ENCODE measurements at places on chromosomes 4 and X.

GRCh38 chrX:121010218-121010617 is 24.7 kb upstream of the CT47A1 start:
- DNase-seq = no peak

GRCh38 chr4:7417639-7418038 is 17.1 kb downstream of the PSAPL1 start:
- no peak for DNase-seq

GRCh38 chrX:140065961-140066662 is 100.8 kb upstream of the CXorf66 start:
- no peak for DNase-seq

DNA sequence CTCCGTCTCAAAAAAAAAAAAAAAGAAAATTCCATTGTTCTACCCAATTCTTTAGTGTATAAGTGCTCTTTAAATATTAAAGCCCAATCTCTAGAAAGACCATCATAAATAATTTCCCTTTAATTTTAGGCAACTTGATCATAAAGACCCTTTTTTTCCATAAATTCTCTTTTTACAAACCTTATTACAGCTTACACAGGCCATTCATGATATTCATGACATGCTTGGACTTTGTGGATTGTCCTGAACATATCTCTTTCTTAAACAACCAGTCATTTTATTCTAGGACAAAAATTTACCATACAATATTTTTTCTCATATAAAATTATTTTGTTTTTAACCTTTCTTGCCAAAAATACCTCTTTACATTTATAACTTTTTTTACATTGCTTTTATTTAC is 30.5 kb downstream of the TLR8 start:
- DNase-seq = no peak

GRCh38 chr4:10072420-10073017 is 44.1 kb downstream of the WDR1 start:
- DNase-seq = no peak

DNA sequence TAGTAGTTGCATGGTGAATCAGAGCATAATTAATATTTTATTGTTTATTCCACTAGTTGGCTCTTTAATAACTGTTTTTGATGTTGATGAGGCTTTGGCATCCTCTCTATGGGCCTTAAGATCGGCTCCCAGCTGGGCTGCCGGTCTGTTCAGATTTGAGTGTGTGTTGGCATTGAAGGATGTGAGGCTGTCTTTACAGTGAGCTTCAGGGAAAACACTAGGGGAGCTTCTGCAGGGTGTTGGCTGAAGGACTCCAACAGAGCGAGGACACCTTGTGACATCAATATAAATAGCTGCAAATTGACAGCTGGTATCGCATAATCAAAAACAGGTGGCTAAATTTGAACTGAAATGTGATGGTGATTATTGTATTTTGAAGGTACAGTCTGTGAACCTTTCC is 322.0 kb downstream of the FSTL5 start:
- DNase-seq = no peak

DNA sequence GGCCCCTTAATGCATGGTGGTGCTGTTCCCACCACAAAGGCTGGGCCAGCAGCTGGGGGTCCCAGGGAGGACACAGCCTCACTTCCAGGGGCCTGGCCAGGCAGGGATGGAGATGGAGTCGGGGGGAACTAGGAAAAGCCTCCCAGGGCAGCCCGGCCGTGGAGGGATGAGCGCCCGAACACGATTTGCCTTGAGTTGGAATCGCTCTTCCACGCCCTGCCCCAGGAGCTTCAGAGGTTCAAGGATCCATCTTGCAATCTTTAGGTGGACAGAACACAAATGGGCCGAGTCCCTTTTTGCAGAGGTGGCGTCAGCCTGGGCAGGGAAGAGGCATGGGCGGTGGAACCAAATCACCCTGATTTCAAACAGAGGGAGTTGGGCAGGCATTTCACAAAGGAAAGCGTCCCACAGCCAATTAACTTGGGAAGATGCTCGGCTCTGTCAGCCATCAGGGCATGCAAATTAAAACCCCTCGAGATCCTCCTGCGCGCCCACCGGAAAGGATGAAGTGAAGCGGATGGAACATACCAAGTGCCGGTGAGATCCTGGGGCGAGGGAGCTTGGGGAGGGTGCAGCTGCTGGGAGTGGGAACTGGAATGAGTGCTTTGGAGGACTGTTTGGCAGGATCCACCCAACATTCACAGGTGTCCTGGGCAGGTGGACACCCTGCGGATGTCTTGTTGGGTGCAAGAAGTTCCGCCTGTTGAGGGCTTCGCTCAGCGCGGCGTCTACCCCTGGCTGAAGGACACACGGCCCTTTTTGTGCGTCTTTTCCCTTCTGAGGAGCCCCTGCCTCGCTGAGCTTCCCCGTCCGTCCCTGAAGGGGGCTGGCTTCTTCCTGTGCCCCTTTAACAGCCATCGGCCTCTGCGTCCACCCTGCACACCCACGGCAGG is 75.7 kb downstream of the HTRA3 start:
- DNase-seq = no peak

DNA sequence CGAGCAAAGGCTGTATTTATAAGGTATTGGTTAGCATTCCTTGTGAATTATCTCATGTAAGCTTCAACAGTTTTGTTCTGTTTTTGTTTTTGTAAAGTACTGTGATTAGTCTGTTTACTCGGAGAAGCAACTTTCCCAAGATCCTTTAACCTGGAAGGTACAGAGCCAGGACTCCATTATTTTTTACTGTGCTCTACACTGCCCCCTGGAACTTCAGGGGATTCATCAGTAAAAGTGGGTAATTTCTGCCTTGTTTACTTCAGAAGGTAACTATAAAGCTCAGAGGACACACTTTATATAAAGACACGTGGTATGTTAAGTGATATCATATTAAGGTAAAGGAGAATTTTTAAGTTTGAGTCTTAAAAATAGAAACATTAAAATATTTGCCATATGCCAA is 124.9 kb downstream of the IQCM start:
- DNase-seq = no peak

- no peak for DNase-seq
Measured at GRCh38 chr4:126799416-126799815, 833.3 kb upstream of the INTU start.

GRCh38 chr4:80301884-80302283 is 33.6 kb upstream of the CFAP299 start:
- DNase-seq = no peak

- no peak for DNase-seq
Measured at GRCh38 chr4:175407926-175408325, 404.1 kb downstream of the GPM6A start.

DNA sequence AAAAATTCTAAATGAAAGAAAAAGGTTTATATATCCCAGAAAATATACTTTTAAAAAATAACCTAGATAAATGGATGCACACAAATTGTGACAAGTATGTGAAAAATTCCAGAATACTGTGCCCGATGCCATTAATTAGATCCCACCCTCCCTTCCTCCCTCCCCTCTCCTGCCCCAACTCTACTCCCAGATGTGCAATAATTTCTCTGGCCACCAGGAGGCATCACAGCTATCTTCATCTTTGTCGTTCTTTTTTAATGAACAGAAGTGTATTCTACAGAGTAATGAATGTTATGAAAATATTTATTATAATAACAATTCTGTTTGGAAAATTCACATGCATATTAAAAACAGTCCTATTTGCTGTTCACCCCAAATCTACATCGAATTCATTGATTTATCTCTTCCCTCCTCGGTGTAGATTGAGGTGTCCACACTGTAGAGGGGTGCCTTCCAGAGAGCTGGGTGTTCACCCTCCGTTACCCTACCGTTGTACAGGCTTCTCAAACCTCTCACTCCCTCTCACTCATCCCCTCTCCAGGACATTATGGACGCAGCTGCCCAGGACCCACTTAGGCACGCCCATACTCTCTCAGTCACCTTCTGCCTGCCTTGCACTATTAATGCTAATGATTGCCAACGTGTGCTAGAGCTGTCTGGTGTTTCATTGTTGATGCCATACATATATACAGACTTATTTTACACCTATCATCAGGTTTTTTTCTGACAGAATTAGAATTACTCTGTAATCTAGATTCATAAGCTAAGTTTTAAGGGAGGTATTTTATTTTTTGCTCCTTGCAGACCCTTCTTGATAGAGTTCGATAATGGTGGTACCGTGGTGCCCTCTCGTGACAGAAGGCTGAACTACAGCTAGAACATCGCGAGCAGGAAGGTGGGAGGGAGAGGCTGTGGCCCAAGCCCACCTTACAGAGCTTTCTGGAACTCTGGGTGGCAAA is 14.1 kb downstream of the RAB40AL start:
- DNase-seq = peak; percentile 54

- no peak for DNase-seq
Measured at GRCh38 chrX:106897259-106897658, 5.9 kb downstream of the RIPPLY1 start.

GRCh38 chrX:20140420-20140819 is 1.2 kb downstream of the EIF1AX start:
- no peak for DNase-seq

- DNase-seq = no peak
Measured at GRCh38 chrX:40685362-40685918, 38.1 kb upstream of the CXorf38 start.

DNA sequence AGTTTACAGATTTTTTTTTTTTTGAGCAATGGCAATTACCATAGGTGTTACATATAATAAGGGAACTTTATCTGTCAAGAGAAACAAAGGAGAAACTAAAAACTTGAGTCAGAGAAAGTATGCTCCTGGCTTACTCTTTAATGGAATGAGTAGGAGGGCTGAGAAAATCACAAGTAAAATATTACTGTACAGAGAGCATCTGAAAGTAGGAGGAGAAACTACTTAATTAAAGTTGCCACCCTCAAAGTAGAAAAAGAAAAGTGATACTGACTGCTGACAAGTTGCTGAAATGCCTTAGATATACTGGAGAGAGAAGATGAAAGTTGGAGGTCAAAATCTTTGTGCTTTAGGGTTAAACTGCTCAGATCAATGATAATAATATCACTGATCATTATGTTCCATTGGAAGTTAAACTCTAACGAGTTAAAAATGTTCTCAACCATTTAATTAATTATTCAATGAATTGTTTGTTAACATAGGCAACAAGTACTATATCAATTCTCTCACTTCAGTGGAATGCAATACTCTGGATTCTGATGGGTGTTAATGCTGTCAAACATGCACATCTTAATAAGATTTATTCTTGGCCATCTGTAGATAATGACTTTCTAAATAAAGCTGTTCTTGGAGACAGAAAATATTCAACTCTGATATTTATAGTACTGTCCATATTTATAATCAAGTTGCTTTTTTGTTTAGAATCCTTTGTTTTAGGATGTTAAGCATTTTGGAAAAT is 61.2 kb upstream of the CAMK2D start:
- DNase-seq = no peak

GRCh38 chr4:107824350-107825071 is at the start of gene SGMS2:
SGMS2 (plus strand) TSS chr4:107824932; CDS start chr4:107895554, 70,622 bp downstream.
- DNase-seq = peak; percentile 4

DNA sequence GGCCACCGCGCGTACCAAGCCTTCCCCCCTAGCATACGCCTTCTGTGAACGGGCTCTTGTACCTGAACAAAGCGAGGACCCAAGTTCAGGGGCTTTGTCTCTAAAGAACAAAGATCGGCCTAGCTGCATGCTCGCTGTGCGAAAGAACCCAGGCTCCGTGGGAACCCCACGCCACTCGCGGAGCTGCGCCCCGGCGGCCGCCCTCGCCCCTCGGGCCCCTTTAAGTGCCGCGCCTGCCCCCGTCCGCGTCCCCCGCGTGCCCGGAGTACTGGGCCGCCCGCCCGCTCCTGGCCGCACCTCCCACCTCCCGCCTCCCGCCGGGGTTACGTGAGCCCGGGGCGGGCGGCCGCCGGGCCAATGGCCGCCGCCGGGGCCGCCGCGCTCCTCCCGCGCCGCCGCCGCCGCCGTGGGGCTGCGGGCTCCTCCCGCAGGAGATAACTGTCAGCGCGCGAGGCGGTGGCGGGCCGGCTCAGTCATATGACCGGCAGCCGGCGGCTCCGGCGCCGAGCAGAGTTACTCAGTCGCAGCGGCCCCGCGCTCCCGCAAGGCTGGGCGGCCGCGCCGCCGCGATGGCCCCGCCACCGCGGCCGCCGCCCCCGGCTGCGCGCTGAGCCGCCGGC is at the start of gene FNIP2:
Gene FNIP2, plus strand, starts transcription at position 472 of the 620 bp plus-strand sequence. CDS start 187 bp downstream, outside the sequence.
- DNase-seq = peak; percentile 70

GRCh38 chrX:150873616-150874015 is 24.9 kb downstream of the CD99L2 start:
- no peak for DNase-seq

GRCh38 chrX:7570432-7571029 is 272.4 kb upstream of the VCX start:
- no peak for DNase-seq

DNA sequence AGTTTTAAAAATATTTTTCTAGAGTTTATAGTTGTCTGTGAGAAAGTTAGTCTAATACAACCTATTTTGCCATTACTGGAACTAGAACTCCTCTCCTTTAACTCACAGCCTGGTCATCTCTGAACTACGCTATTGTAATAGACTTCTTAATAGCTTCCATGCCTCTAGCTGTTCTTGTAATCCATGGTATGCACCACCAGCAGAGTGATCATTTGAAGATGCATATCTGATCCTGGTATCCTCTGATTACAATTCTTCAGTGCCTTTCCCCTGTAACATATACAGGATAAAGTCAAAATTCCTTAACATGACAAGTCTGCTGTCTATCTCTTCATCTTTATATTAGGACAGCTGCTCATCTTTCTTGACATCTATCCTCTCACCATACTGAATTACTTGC is 37.6 kb upstream of the NALF2 start:
- no peak for DNase-seq

GRCh38 chr4:30719454-30720020 is 632 bp upstream of the PCDH7 start:
- no peak for DNase-seq

DNA sequence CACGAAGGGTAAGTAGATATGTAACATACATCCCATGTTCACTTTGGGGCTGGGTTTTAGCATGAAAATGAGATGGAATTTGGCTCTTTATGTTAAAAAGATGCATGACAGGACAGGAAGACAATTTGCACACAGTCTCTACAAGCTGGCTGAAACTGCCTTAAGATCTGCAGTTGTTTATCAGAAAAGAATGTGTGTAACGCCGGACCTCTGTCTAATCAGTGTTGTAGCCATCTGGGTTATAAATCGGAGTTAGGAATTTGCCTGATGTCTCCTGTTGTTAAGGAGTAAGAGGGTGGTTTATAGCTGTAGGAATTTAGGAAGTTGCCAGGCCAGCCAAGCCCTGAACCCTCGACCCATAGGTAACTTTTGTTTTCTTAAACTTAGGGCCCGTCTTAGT is 562.9 kb upstream of the FAT1 start:
- no peak for DNase-seq

- peak; percentile 8 for DNase-seq
Measured at GRCh38 chr4:183098019-183098722, 886 bp upstream of the WWC2 start.

- no peak for DNase-seq
Measured at GRCh38 chrX:135087867-135088266, 32.5 kb downstream of the ETDB start.

GRCh38 chrX:138885886-138886285 is 174.4 kb upstream of the FGF13 start:
- no peak for DNase-seq
